ENCODE measurements at places on chromosomes 11 and 22.

GRCh38 chr22:20625270-20625669, 117.9 kb downstream of the MED15 start:
- no peak for DNase-seq

- DNase-seq: no peak
These were observed 85.2 kb downstream of the IGLL1 start for GRCh38 chr22:23494930-23495266.

DNA sequence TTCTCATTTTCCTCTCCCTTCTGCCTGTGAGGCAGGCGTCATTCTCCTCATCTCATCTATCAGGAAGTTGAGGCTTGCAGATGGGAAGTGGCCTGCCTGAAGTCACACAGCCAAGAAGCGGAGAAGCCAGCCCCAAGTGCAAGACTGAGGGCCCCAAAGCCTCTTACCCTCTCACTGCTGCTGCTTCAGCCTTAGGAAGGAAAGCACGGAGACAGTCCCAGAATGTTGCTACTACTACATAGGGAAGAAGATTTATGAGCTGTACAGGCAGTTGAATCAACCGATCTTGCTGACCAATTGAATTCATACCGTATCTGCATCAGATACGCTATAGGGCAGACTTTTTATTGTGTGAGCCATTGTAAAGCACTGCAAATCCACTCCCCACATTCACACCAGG, 89.0 kb downstream of the CWC15 start:
- no peak for DNase-seq

GRCh38 chr11:118051611-118052461, 25.0 kb upstream of the TMPRSS4 start:
- DNase-seq: no peak

GRCh38 chr11:69888483-69889181, 69.4 kb upstream of the FGF3 start:
- DNase-seq: peak; percentile 94

- DNase-seq: no peak
These were observed 37.4 kb downstream of the CTNND1 start for GRCh38 chr11:57798905-57799559.

- DNase-seq: no peak
These were observed 1333.1 kb upstream of the TENM4 start for GRCh38 chr11:80773919-80774318.

DNA sequence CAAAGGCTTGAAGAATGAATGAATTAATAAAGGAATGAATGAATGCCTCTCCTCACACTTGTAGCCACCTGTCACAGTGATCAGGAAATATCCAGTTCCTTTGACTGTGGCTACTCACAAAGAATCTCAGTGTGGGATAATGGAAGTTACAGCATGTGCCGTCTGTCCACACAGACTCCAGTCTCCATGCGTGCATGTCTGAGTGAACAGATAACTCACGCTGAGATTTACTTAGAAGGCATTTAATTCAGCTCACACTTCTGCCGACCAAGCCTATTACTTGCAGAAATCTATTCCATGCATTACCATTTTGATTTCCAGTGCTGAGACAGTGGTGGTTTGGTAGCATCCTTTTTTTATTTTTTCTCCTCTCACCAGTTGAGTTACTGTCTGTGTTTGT, 32.3 kb upstream of the HMGXB4 start:
- no peak for DNase-seq

GRCh38 chr11:109426442-109427240, 4.7 kb downstream of the C11orf87 start:
- peak; percentile 28 for DNase-seq

GRCh38 chr11:106727256-106727655, 291.0 kb downstream of the GUCY1A2 start:
- DNase-seq: no peak

GRCh38 chr22:23673826-23674690, 16.8 kb upstream of the RGL4 start:
- peak; percentile 29 for DNase-seq

GRCh38 chr22:47657224-47657623, 894.8 kb downstream of the TBC1D22A start:
- DNase-seq: no peak

DNA sequence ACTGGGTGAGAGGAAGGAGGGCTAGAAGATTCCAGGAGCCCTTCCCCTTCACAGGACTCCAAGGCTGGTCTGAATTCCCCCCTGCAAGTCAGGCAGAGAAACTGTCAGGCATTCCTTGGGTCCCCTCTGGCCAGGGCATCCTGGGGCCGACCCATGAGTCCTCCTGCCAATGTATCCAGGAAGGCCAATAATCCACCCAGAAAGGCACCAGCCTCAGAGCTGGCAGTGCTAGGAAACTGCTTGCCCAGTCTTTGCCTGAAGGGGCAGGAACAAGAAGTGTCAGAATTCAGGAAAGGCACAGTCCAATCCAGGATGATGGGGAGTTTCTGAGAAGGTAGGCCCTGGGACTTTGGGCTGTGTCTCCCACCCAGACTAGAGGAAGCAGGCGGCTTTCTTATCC, 41.0 kb downstream of the BUD13 start:
- no peak for DNase-seq

DNA sequence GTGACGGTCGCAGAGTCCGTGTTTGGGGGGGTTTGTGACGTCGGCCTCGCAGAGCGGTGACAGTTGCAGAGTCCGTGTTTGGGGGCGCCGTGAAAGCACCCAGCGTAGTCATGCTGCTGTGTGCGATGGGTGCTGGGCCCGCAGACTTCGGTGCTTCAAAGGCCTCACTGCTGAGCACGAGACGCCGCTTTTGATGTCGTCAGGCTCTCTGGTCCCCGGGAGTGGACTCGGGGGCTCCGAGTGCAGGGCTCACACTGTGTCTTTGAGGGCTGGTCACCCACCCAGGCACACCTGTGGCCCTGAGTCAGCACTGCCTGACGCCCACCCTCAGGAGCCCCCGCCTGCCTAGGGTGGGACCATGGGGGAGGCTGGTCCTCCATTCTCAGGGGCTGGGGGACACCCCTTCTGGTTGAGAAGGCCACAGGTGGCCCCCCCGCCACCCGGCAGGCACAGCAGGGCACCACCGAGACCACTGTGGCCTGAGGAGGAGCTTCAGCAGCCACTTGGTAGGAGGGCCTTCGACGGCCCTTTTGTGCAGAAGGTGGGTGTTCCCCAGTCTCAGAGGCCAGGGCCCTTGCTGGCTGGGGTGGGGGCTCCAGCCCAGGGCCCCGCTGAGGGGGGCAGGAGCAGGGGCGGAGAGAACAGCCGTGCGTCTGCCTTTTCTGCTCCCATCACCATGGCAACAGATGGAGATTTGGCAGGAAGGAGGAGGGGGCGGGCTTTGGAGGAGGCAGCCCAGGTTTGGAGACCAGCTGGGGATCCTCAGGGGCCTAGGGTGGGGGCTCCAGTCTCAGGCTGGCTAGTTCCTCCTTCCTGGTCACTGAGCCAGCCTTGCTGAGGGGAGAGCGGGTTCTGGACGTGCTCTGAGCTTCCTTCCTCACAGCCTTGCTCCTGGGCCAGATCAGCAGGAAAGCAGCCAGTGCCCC, 20.9 kb downstream of the BRSK2 start:
- peak; percentile 44 for DNase-seq

- no peak for DNase-seq
These were observed 115.8 kb downstream of the MAML2 start for GRCh38 chr11:96227244-96227643.

- DNase-seq: no peak
These were observed 36.7 kb downstream of the ACO2 start for GRCh38 chr22:41505511-41506220.

- no peak for DNase-seq
These were observed 24.2 kb downstream of the MFNG start for GRCh38 chr22:37461961-37462360.

DNA sequence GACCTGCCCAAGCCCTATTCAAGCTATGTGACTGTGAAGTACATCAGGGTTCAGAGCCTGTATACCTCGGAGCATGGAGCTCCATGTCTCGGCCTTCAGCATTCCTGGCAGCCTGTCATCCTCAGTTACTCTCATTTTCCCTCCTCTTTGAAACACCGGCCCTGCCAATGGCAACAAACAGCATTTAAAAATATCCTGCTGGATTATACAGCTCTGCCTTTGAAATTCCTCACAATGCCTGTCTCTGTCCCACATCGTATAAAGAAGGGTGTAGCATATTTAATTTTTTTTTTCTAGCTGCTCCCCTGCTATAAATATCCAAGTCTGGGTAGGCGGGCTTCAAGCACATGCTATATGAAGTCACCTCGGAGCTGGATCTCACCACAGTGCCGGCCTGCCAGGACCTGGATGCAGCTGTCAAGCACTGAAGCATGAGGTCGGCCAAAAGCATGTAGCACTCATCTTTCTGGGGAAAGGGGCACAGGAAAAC, 11.8 kb downstream of the ABTB2 start:
- DNase-seq: no peak

DNA sequence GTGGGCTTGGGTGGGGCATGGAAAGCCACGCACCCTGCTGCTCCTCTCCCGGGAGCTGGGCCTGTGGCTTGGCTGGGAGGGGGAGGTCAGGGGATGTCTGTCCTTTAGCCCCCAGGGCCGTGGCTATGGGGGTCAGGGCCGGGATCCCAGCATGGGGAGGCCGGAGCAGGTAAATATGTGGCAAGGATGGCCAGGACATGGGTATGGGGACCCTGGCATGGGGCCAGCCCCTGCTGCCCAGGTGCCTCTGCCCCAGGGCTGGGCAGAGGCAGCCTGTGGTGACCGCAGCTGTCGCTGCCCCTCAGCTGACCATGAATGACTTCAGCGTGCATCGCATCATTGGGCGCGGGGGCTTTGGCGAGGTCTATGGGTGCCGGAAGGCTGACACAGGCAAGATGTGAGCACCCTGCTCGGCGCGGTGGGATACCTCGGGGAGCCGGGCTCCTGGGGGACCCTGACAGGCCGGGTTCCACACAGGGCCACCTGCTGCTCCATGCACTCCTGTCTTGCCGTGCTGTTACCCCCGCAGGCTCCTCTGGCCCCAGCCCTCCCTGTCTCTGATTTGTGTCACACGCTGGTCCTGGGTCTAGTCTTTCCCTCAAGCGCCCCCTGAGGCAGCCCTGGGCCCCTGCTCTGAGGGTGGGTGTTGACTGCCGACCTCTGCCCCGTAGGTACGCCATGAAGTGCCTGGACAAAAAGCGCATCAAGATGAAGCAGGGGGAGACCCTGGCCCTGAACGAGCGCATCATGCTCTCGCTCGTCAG, 8.1 kb upstream of the ANKRD13D start:
- no peak for DNase-seq

- DNase-seq: peak; percentile 14
These were observed 25.9 kb upstream of the MMP13 start for GRCh38 chr11:102981324-102981910.

DNA sequence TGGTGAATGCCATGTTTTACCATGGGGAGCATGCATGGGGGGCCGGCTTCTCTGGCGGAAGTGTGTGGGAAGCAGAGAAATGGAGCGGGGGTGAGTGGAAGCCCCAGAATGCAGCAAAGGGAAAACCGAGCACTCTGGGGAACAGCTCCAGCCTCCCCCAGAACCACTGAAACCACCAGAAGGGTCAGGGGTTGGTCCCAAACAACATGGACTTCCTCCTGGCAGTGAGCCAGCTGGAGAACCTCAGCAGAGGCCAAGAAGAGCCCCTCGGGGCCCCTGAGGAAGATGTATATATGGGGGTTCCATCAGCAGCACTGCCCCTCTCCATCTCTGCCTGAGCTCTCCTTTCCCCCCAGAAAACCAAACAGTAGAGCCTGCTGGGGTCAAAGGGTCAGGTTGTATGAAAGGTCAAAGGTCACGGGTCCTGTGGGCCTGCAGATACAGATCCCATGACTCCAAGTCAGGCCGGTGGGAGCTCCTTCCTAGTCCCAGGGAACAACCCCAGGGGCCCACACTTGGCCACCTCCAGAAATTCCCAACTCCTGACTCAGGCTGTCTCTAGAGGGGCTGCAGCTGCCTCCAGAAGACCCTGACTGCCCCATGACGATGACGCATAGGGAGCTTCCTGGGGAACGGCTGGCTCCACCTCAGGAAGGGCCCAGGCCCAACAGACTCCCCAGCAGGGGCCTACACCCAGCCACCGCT, 48.5 kb upstream of the TIMP3 start:
- DNase-seq: no peak

- no peak for DNase-seq
These were observed 5.8 kb upstream of the TCN1 start for GRCh38 chr11:59872076-59872475.

- DNase-seq: no peak
These were observed 140.4 kb downstream of the PARVA start for GRCh38 chr11:12517741-12518140.

DNA sequence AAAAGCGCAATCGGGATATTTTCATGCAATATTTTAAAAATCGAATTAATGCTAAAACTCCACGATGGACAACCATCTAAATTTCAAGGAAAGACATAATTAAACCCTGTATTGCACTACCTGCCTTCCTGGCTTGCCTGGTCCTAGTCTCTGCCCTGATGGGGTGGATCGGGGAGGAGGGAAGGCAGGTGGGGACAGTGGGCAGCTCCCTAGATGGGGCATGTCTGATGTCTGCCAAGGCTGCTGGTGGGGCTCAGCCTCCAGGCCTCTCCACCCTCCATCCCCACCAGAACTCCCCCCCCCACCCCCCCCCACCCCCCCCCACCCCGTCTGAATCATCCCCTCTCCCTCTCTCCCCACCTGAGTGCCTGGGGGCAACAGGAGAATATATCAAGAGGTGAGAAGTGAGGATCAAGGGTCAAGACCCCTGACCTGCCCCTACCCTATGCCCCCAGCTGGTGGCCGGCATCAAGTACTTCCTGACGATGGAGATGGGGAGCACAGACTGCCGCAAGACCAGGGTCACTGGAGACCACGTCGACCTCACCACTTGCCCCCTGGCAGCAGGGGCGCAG, 650 bp downstream of the CST6 start:
- DNase-seq: no peak

- DNase-seq: peak; percentile 69
These were observed 907 bp upstream of the PHLDA2 start for GRCh38 chr11:2929950-2930703.

GRCh38 chr11:69221086-69221485, 65.4 kb downstream of the SMIM38 start:
- DNase-seq: no peak

- DNase-seq: no peak
These were observed 64.9 kb downstream of the BCR start for GRCh38 chr22:23245045-23245798.

- DNase-seq: no peak
These were observed 18.3 kb upstream of the TMPRSS4 start for GRCh38 chr11:118058311-118059245.

DNA sequence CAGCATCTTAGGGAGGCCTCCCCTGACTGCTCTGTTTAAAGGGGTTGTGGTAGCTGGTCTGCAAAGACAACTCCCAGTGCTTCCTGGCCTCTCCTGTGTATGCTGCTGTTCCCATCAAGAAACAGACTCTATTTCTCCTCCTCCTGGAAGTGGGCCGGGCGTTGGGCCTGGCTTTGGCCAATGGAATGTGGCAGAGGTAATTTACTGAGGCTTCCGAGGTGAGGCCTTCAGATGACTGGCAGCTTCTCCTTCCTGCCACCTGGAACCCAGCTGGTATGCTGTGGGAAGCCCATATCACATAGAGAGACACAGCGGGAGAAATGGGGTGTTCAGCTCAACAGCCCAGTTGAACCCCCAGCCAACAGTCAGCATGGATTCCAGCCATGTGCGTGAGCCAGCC, 25.1 kb upstream of the EIF3D start:
- DNase-seq: peak; percentile 62

Data from GM23338 (cell line).